Left colon (tissue), 2 donors: ENCODE measurements at places on chromosomes 4 and X. TPM values are rescaled to one million over a fixed set of nuclear protein-coding genes. Genes with fewer than 3 reads are reported as not detected.

Gene GRIA2
- 0.08 TPM for total RNA-seq

- DNase-seq = peak; percentile 52
These were observed 18.8 kb upstream of the TMSB4X start for GRCh38 chrX:12955882-12956703.

- DNase-seq = no peak
These were observed 33.0 kb upstream of the CXCL8 start for GRCh38 chr4:73707269-73707875.

DNA sequence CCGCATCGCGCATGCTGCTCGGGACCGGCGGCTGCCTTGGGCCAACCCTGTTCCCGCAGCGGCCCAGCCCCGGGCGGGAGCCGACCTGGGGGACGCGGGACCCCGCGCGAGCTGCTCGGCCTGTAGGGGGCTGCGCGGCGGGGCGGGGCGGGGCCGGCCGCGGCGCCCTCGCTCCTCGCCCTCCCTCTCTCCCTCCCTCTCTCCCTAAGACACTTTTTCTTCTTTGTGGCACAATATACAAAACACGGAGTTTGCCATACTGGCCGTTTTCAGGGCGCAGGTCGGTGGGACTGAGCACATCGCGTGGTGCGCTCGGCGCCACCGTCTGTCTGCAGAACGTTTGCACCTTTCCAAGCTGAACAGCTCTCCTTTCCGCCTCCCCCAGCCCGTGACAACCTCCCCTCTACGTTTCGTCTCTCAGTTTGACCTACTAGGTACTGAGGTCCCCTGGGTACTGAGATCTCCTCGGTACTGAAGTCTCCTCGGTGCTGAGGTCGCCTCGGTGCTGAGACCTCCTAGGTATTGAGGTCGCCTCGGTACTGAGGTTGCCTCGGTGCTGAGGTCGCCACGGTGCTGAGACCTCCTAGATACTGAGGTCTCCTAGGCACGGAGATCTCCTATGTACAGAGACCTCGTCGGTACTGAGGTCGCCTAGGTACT, 261.1 kb upstream of the PLCXD1 start:
- DNase-seq = no peak

DNA sequence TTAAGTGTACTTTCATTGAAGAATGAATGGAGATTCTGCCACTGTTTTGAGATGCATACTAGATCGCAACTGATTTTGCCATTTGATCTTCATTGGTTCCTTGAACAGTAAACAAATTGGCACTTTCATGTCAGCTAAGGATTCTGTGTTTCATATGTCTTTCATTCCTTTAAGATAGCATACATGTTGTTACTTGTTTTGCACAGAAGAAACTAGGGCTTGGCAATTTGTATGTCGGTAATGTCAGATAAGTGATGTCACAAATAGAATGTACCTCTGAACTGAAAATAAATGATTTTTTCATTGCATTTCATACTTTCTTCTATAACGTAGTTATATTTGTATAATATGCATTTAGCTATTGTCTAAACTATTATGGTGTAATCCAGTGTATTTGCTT, 73.2 kb upstream of the TENM3 start:
- DNase-seq = no peak

DNA sequence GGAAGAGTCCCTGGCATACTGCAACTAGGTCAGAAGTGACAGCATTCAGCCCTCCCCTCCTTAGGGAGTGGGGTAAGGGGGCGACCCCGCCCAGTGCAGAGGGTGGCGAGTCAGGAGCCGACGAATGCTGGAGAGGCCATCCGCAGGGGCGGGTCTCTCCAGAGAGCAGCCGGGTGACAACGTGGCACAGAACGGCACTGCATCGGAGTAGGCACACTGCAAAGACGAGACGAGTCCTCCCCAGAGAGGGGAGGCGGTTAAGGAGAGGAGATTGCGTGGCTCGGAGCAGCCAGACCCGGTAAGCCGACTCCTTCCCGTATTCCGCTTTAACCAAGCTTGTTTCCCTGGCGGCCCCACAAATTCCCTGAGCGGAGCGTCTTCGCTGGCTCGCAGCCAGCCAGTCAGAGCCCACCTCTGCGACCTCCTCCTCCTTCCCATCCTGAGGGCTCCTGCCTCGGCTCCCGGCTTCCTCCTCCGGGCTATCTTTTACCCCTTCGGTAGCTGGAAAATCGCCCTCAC, 54.9 kb downstream of the LINC00632 start:
- DNase-seq = no peak
